ENCODE measurements at places on chromosomes 12 and 14. TPM values are rescaled to one million over a fixed set of nuclear protein-coding genes. Genes with fewer than 3 reads are reported as not detected.

DNA sequence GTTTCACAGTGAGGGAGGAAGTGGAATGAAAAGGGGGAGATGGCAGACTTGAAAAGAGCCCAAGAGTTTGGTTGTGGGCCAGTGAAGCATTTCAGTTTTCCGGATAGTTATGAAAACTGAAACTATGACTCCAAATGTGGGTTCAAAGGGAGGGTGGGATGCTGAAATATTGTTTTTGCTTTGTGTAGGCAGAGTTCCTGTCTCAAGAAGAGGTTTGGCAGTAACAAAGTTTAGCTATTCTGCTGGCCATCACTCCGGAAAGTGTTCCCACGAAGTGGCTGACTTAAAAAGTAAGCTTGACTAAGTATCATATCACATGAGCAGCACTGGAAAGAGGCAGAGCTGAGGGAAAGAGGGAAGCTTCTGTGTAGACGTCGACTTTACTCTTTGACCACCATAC, 85.2 kb downstream of the CAND1 start:
- DNase-seq: no peak

GRCh38 chr12:49887091-49887490, 16.6 kb downstream of the FAIM2 start:
- no peak for DNase-seq

DNA sequence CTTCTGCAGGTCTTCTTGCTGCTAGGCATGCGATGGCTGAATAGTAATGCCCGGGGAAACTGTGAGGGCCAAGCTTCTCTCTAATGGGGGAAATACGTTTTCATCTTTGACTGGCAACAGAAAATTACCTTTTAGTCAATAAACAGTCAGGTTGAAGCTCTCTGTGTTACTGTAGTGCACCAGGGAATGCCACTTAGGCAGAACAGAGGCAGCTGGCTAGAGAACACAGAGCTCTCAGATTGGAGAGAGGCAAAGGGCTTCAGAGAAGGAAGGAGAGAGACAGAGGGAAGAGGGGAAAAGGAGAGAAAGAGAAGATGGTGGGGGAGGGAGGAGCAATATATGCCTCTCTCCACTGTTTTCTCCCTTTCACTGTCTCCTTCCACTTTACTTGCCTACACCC, 6.7 kb downstream of the HSD17B6 start:
- no peak for DNase-seq

- no peak for DNase-seq
These were observed 33.6 kb downstream of the EID3 start for GRCh38 chr12:104337030-104337558.

DNA sequence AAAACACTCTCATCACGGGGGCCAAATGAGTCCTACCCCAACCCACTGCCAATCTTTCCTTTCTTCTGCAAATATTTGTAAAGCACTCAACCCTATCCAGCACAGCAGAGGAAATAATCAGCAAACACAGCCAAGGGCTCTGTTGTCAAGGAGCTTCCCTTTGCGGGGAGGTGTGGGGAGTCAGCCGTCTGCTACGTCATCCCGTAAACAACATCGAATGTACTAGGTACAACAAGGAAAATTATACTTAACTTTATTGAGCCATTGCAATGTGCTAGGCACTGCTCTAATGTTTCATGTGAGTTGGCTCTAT, 22.8 kb downstream of the TMEM63C start:
- DNase-seq: no peak

DNA sequence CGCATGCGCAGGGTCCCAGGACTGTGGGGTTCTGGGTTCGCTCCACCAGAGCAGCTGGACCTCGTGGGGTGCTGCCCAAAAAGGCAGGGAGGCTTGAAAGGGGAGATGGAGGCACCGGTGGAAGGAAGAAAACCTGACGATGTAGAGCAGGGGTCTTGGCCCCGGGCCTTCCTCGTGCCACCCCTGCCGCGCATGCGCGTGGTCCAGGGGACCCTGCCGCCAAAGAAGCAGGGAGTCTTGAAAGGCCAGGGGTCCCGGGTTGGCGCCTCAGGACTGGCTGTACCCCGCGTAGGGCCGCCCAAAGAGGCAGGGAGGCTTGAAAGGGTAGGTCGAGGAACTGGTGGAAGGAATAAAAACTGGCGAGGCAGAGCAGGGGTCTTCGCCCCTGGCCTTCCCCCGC, 321.0 kb downstream of the ALG10 start:
- no peak for DNase-seq

DNA sequence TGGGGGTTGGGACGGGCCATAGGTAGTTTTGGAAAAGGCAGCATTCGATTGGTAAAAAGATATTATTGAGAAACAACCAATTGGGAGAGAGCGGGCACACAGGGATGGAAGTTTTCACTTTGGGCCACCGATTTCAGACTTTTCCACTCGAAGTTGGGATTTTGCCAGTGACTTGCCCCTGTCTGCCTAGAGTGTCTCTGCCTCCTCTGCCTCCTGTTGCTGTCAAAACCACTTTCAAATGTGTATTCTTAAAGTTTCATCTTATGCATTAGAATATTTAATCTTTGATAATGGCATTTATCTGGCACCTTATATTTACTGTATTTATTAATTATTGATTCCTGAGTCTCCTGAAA, 182.3 kb downstream of the FUT8 start:
- DNase-seq: no peak

DNA sequence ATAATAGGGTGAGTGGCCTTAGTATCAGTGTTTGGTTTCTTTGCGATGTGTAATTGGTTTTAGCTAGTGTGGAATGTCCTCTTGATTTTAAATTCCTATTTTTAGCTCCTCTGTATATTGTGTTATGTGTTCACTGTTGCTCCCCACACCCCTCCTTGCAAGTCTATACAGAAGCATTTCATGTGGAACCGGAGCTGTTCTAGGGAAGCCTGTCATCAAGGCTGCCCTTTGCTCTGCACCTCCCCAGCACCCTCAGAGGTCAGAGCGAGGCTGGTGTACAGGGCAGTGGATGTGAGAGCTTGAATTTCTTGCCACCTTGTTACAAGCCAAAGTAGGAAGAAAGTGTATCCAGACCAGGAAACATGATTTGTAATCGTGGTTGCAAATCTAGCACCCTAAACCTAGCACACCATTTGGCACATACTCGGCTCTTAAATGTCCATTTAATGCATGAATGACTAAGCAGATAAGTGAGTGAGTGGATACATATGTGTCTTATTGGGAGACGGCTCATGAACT, 376.8 kb downstream of the RGS6 start:
- no peak for DNase-seq

- no peak for DNase-seq
These were observed 297.6 kb downstream of the DAD1 start for GRCh38 chr14:22291406-22291805.

GRCh38 chr14:94305620-94306019, 12.6 kb upstream of the SERPINA10 start:
- DNase-seq: no peak

DNA sequence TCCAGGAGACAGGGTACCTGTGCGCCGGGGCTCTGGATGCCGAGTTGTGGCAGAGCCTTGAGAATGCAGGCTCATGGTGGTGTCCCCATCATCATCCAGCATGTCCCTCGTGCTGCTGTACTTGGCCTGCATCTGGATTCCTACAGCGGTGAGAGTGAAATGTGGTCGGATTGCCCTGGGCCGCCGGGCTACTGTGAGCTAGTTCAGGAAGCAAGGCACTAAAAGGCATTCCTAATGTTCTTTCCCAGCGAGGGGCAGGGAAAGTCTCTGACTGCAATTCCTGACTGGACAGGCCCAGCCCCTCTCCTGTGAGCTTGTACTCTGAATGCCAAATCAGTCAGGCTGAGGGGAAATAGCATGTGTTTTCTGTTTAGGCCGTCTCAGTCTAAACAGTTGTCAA, at the start of gene CLEC1A:
Gene CLEC1A, minus strand, starts transcription at position 195 of the 400 bp plus-strand sequence. Its CDS starts 63 bp downstream, at position 132.
- no peak for DNase-seq

DNA sequence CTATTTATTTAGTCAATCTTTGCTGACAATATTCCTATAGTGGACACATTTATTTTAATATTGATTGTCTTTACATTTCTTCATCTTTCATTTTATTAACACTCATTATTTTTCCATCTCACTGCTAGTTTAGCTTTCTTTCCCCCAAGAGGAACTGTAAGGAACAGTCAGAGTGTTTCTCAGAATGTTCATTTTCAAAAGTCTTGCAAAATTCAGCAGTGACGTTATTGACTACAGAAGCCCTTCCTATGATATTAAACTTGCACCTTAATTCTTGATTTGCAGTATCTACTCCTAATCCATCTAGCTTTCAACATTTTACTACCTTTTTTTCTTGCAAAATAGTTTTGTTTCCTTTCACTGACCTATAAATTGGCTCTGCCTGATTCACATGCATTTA, 13.0 kb downstream of the CLEC2B start:
- no peak for DNase-seq

GRCh38 chr14:24093207-24093900, 757 bp upstream of the PCK2 start:
- DNase-seq: no peak

SLC17A8 gene
- total RNA-seq: not detected

SERPINA3 gene
- 14.0 TPM for total RNA-seq

PLA2G1B gene
- not detected for total RNA-seq

PLEKHD1 gene
- 0.20 TPM for total RNA-seq

TTC5 gene
- 17.7 TPM for total RNA-seq

VDR gene
- total RNA-seq: 12.2 TPM

KRT6A gene
- 333 TPM for total RNA-seq

LRRIQ1 gene
- total RNA-seq: 0.30 TPM

SLCO1B1 gene
- total RNA-seq: not detected
